Stimulated activated CD8-positive, alpha-beta memory T cell treated with anti-CD3 and anti-CD28 coated beads, Interleukin-15, amount 100 ng/mL, for 48 hours (primary cell): ENCODE measurements at places on chromosomes 1 and 21.

- DNase-seq: no peak
Measured at GRCh38 chr1:201917362-201918033, 28.8 kb downstream of the SHISA4 start.

- no peak for DNase-seq
Measured at GRCh38 chr1:15064217-15064929, 89.2 kb upstream of the TMEM51 start.

DNA sequence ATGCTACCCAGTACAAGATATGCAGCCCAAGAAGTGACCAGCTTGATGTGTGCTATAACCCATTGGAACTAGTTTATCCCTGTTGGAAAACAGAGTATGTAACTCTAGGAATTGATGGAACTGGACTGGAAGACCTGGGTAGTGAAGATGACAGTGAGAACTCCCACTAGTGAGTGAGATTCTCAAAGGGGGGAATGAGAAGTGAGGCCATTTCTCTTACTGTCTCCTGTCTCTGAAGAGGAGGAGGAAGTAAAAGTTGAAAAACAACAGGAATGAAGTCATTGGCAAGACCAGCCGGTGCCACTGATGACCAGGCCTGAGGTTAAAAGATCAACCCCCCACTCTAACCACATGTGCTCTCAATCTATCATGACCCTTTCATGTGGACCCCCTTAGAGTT, 20.9 kb downstream of the PLA2G2F start:
- DNase-seq: no peak

DNA sequence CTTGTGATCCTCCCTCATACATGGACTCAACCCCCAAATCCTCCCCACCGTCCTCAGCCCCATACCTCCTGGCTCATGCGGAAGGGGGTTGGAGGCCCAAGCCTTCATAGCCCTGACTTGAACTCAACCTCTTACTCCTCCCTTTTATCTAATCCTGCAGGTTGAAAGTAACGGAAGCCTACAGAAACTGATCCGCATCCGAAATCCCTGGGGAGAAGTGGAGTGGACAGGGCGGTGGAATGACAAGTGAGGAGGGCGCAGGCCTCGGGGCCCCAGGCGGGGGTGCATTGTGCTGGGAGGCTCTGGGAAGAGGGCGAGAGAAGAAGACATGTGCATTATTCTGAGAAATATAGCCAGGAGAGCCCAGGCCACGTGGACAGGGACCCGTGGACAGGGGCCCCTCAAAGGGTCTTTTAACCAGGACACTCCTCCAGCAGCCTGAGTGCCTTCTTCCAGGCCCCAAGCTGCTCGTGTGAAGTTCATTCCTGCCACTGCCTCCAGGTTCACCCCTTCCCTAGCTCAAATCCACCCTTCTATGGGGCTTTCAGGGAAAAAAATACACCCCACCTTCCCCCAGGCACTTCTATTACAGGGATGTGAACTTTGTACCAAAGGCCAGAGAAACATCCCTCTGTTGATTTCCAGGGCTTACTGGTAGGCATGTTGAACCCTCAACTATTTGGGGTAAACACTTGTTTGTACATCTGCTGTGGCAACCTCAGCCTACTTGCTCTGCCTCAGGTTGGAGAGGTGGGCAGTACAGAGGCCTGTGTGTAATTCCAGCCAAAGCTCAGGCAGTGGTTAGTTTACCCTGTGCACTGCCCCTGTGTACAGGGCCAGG, 38.6 kb downstream of the CAPN2 start:
- no peak for DNase-seq

GRCh38 chr1:112454316-112454715, 54.4 kb upstream of the WNT2B start:
- DNase-seq: no peak

- DNase-seq: no peak
Measured at GRCh38 chr21:14244911-14245310, 29.0 kb downstream of the RBM11 start.

GRCh38 chr1:1135339-1136136, 19.6 kb upstream of the C1orf159 start:
- DNase-seq: no peak

- DNase-seq: no peak
Measured at GRCh38 chr1:71014178-71014579, 33.4 kb downstream of the PTGER3 start.

DNA sequence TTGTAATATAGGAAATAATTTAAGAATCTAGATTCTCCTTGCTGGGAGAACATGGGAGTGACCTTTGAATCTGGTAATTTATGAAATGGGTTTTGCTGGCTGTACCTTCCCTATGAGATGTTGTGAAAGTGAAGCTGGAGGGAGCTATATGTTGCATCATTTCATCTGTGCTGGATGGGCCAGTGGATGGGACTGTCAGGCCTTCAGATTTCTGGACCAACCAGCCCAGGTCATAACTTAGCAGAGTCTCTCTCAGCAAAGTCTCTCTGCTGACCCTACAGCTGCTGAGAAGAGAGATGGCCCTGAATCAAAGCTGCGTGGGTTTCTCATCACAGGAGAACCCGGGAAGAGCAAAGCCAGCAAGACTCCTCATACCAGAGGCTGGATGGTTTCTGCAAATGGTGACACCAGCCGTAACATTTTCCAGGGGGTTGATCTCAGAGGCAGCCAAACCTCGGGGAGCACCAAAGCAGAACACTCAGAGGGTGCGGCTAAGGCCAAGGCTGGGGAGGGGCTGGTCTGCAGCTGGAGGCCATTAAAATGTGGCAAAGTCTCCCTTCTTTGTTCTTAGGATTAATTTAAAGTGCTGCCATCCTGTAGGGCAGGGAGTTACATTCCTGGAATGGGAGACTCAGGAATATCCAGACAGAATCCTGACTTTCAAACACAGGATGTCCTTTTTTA, 18.2 kb upstream of the PTGFRN start:
- DNase-seq: no peak

DNA sequence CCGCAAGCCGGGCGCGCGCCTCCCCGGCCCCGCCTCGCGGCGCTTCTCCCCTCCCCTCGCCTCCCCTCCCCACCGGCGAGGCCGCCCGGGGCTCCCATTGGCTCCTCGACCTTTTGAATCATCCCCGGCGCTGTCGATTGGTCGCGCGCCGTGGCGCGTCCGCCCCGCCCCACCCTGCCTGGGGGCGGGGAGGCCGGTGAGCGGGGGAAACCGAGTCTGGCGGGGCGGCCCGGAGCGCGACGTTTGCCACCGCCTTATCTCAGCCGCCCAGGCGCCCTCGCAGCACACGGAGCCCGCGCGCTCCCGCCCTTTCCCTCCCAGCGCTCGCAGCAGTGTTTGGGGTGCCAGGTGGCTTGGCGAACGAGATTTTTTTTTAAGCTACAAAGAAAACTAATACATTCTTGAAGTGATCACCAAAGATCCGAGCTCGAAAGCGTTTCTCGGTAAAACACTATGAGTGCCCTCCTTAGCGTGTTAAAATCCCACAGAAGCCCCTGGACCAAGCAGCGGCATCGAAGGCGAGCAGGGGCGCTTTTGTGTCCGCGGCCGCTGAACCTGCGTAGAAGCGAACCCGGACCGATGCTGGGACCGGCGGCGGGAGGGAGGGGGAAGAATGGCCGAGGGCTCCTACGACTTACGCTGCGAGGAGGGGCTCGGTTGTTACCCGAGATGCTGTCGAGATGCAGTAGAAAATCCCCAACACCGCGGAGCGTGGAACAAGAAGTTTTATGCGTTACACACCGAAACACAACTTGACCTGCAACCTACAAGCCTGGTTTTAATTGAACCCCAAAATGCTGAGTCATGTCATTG, 436 bp upstream of the LBR start:
- peak; percentile 90 for DNase-seq

GRCh38 chr1:193727850-193728249, 541.4 kb upstream of the B3GALT2 start:
- DNase-seq: no peak

DNA sequence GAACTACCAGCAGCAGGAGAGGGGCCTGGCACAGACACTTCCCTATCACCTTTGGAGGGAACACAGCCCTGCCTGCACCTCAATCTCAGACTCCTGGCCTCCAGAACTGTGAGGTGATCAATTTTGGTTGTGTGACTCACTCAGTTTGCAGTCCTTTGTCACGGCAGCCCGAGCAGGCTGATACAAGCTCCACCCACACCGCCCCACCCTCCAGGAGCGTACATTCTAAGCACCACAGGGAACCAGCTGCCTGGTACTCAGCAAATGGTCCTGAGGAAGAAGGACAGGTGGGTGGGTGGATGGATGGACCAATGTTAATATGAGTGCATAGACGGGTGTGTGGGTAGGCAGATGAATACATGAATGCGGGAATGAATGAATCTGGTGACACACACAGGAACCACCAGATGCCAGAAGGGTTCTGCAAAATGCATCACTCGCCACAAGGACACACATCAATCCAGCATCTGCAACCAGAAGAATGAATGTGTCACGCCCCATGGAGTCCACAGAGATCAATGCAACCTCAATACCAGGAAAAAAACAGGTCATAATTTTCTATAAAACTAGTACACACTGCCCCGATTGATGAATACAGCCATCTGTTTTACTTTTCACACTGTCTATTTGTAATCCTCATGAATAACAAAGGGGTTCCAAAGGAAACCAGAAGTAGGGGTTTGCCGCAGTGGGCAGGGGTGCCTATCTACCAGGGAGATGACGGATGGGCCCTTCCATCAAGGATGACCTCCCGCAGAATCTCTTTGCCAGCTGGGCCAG, 284.5 kb downstream of the NPHP4 start:
- DNase-seq: no peak

DNA sequence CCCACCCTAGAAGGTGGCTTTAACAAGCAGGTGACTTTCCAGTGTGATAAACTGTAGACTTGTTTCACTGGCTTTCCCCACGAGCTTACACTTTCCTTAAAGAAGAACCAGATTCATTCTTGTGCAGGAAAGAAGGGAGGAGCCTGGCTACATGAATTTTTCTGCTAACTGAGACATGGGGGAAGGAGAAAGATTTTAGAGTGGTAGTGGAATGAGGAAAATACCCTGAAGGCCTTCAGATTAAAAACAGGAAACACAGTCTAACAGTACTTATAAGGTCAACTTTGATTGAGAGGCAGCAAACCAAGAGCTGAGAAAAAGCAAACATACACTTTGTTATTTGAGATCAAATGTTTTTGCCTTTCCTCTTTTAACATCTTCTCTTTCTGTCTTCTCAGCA, 640.9 kb upstream of the PLXNA2 start:
- no peak for DNase-seq

- no peak for DNase-seq
Measured at GRCh38 chr1:62377043-62377562, 57.9 kb upstream of the KANK4 start.

- DNase-seq: no peak
Measured at GRCh38 chr1:30893776-30894507, 14.6 kb downstream of the SDC3 start.

DNA sequence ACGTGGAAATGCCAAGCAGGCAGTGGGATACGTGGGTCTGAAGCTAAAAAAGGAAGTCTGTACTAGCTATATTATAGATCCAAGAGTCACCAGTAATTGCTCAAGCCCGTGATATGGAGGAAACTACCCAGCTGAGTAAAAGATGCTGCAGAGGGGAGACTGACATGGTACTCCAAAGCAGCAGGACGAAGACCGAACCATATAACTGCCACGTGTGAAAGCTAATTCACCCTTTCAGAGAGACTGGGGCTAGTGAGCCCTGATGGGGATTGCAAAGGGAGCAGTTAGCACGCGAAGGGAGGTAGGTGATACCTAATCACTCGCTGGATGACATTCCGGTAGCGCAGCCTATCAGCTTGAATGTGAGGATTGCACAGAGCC, 316 bp downstream of the AP4B1 start:
- no peak for DNase-seq

DNA sequence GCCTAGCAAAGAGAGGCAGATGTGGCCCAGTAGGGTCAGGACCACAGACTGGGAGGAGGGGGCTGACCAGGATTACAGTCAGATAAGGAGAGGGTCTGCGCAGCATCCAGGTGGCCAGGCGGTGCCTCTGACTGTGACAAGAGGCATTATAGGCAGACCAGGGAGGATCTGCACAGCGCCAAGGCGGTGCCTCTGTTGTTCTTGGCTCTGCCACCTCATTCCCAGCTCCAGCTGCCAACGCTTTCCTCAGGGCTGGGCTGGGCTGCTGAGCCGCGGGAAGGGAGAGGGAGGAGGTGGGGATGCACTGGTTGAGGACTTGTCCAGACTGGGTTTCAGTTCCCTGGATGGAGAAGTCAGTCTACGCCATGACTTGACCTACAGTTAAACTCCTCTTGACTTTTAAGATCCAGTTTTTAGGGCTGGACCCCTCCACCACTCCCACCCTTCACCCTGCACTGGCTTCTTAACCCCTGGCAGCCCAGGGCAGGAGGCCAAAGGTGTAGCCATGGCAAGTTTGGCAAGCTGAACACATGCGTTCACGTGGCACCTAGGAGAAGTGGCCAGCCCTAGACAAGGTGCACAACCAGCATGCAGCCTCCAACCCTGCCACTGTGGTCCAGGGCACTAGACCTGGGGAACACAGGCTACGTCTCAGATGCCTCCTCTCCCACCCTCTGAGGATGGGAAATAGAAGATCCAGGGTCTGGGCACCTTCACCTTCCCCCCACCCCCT, 4.5 kb upstream of the CRABP2 start:
- DNase-seq: no peak

DNA sequence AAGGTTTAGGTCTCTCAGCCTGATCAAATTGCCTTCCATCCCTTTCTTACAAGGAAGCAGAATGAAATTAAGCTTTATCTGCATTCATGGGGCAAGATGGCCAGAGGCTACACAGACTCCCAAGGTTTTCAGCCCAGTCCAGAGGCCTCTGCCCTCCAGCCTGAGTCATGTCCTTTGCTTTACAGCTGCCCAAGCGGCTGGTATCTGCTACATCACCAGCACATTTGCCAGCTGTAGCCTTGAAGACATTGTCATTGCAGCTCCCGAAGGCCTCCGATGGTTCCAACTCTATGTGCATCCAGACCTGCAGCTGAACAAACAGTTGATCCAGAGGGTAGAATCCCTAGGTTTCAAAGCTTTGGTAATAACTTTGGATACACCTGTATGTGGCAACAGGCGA, 16.0 kb downstream of the HAO2 start:
- no peak for DNase-seq

GRCh38 chr1:167184081-167184480, 36.6 kb upstream of the POU2F1 start:
- DNase-seq: no peak

DNA sequence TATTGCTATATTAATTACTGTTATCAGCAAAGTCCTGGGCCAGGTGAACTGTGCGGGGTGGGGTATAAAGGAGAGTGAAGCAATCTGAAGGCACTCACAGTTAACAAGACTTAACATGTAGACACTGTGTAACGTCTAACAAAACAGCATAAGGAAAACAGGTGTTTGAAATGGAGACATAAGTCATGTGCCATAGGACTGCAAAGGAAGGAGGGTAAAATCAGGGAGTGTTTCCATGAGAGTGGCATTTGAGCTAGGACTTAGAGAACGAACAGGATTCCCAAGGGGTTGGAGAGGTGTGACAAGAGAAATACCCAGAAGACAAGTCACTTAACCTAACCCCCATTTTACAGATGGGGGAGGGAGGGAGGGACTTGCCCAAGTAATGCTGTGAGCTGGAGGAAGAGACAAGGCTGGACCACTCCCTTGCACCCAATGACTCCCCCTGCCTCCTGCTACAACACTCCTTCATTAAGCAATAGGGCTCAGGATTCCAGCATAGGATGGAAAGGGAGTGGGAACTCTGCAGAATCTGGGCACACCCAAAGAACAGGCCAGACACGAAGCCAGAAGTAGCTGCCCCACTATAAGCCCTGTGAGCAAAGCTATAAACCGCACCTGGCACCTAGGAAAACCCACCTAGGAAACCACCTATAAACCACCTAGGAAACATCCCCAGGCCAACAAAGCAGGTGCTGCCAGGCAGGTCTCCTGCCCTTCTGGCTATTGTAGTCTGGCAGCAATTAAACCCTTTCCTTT, 6.6 kb downstream of the PEF1 start:
- no peak for DNase-seq

GRCh38 chr1:21570528-21570875, 61.3 kb downstream of the ALPL start:
- no peak for DNase-seq
